T-helper 2 cell treated with Interferon-gamma antibody and Interleukin-4, amounts not matched to agents 100 ng/mL and 5 ng/mL, for 36 hours (primary cell): ENCODE measurements at places on chromosomes 1 and 21. TPM values are rescaled to one million over a fixed set of nuclear protein-coding genes. Genes with fewer than 3 reads are reported as not detected.

RGS13 gene
- not detected in 2 replicates for total RNA-seq

DUSP23 gene
- total RNA-seq: 20.9 and 22.6 TPM in 2 replicates

ITLN1 gene
- not detected in 2 replicates for total RNA-seq

TRIM63 gene
- total RNA-seq: not detected in 2 replicates

LGR6 gene
- total RNA-seq: 0.39 and 0.43 TPM in 2 replicates

KRTAP19-1 gene
- total RNA-seq: not detected in 2 replicates
